ENCODE measurements at places on chromosomes 16 and 17.

DNA sequence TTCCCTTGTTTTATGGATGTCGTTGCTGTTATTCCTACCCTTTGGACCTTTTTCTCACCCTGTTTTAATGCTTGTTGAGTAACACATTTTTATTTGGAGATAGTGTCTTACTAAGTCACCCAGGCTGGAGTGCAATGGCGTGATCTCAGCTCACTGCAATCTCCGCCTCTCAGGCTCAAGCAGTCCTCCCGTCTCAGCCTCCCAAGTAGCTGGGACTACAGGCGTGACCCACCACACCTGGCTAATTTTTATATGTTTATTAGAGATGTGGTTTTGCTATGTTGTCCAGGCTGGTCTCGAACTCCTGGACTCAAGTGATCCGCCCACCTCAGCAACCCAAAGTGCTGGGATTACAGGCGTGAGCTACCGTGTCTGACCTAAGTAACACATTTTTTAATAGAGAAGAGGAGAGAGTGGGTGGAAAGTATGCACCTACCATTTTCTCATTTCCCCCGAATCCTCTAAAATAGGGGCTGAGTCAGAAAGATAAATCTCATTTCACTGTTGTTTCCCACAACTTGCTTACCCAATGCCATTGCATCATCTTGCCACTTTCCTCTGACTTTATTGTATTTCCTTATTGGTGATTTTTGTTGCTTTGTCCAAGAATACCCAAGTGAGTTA is 7.0 kb downstream of the DHX40 start:
- no peak for DNase-seq

DNA sequence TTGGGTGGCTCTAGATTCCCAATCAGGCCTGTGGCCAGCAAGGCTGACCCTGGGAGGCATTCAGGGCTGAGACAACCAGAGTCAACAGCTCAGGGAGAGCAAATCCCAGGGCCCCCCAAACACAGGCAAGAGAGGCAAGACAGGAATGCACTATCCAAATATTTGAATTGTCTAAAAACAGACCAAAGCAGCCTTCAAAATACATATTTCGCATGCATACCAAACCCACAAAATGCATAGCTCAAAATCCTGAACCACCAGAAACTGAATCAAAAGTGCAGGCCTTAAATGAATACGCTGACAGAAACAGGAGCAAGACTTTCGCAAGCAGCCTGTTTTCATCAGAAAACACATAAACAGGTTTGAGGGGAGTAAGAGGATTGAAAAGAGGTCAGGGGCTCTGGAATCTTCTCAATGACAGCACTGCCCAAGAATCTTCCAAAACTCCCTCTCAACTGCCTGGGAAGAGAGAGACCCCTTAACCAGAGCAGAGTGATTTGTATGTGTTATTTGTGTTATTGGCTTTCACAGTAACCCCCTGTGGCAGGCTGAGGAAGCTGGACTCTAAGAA is 213.6 kb upstream of the CDH5 start:
- no peak for DNase-seq

GRCh38 chr16:47627721-47628120 is 166.6 kb downstream of the PHKB start:
- no peak for DNase-seq

GRCh38 chr16:1047801-1048200 is 24.7 kb upstream of the SSTR5 start:
- no peak for DNase-seq

GRCh38 chr16:31093132-31093703 is 1.4 kb downstream of the VKORC1 start:
- peak; percentile 43 for DNase-seq

GRCh38 chr16:67936124-67936879 is at the start of gene PSMB10:
TSS of gene PSMB10 (minus strand) at chr16:67936850. CDS start at chr16:67936749, 101 bp downstream.
- no peak for DNase-seq

GRCh38 chr17:4877089-4877488 is 22.2 kb upstream of the C17orf107 start:
- DNase-seq: no peak

GRCh38 chr17:1434150-1434549 is 21.9 kb downstream of the CRK start:
- DNase-seq: no peak

- DNase-seq: no peak
Measured at GRCh38 chr17:50090071-50090470, 5.1 kb upstream of the PDK2 start.

DNA sequence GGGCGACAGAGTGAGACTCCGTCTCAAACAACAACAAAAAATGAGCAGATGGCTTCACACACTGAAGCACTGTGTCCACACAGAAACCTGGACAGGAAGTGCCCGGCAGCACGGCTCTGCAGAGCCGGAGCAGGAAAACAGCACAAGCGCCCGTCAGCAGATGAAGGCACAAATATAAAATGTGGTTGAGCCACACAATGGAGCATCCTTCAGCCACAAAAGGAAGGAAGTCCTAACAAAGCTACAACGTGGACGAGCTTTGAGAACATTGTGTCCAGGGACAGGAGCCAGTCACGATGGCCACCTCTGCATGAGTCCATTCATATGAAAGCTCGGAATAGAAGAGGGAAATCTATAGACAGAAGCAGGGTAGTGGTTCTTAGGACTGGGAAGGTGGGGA is 15.7 kb downstream of the RHBDF2 start:
- no peak for DNase-seq

DNA sequence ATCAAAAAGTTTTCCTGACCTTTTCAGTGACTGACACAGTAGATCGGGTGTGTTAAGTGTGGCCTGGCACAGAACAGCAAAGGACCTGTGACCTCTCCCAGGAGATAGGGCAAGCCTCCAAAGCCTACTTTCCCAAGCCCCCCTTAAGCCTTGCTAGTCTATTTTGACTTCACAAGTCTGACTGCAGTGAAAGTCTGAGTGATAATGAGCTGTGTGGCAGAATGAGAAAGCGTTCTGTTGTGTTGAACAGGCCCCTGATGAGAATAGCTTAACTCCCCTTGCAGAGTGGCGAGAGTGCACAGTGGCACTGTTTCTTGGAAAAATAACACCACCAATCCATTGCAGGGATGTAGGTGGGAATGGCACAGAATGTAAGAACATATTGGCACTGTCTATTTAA is 32.8 kb downstream of the MMD start:
- no peak for DNase-seq
